ENCODE measurements at places on chromosomes 4 and X. TPM values are rescaled to one million over a fixed set of nuclear protein-coding genes. Genes with fewer than 3 reads are reported as not detected.

DNA sequence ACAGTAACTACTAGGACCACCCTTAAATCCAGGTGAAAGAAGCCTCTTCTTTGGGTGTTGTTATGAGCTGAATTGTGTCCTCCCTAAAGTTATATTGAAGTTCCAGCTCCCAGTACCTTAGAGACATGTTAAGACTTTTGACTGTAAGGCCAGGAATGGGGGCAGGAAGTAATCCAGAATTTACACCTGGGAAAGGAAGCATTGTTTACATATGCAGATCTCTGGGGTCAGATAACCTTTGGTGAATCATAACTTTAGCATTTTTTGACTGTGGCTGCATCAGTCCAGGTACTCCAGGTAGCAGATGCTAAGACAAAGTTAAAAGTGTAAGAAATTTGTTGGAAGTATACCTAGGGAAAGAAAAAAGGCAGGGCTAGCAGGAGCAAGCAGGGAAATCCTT is 104.9 kb upstream of the CENPE start:
- ATAC-seq, result no peak

GRCh38 chr4:89324671-89325070 is 17.1 kb upstream of the GPRIN3 start:
- peak; percentile 44 for ATAC-seq

DNA sequence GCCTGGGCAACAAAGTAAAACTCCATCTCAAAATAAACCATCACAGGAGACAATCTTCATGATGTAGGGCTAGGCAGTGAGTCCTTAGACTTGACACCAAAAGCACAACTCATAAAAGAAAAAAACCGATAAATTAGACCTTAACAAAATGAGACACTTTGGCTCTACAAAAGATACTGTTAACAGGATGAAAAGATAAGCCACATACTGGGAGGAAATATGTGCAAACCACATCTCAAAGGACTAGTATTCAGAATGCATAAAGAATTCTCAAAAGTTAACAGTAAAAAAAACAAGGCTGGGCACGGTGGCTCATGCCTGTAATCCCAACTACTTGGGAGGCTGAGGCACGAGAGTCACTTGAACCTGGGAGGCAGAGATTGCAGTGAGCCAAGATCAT is 13.2 kb downstream of the EFHC2 start:
- ATAC-seq, result no peak

DNA sequence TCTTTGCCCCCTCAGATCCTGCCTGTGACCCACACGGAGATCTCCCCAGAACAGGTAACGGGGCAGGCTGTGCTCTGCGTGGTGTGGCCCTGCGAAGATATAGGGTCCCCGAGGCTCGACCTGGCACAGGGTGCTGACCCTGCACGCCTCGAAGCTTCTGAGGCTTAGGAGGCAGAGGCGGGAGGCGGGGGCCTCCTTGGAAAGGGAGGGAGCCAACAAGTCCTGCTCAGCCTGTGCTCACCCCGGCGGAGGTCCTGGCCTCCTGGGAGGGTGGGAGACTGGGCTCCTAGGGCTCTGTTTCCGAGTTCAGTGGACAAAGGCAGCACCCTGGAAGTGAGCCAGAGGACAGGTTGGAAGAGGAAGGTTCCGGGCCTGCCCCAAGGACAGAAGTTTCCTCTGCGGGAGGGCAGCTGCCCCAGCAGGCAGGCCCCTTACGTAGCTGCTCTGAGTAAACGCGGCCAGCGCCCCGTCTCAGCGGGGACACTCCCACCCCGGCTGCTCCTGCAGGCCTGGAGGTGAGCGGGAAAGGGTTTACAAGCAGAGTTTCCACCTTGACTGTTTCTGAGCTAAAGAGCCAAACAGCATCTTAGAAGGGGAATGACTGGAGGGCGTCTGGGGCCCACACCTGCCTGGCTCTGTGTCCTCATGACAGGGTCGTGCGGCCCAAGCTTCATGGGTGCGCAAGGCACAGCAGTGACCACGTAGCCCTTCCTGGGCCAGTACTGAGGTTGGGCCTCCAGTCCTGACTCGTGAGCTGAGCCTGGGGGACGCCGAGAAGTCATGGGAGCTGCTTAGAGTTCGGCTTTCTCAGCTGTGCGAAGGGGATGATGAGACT is 16.1 kb downstream of the TMEM175 start:
- ATAC-seq, result no peak

DNA sequence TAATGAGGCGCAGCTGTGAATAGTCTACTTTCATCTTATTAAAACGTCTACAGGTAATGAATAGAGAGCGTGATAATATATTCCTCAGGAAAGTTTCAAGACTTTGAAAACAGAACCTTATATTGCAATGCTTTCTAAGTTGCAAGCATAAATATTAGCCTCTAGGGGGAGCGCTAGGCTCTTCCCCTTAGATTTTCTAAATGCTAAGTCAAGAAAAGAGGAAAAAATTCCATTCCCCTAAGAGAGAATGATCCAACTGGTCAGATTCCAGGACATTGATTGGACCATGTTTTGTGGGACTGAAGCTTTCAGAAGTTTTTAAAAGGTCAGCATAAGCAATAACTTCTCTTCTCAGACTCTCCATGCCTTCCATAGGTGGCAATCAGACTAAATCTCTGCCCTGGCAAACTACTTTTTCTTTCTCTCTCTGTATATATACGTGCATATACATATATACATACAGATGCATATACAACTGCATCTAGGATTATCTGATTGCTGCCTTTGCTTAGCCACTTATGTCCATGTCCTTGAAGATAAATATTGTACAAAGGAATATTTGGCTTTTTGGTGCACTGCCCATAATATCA is 492.9 kb downstream of the INPP4B start:
- ATAC-seq, result no peak

DNA sequence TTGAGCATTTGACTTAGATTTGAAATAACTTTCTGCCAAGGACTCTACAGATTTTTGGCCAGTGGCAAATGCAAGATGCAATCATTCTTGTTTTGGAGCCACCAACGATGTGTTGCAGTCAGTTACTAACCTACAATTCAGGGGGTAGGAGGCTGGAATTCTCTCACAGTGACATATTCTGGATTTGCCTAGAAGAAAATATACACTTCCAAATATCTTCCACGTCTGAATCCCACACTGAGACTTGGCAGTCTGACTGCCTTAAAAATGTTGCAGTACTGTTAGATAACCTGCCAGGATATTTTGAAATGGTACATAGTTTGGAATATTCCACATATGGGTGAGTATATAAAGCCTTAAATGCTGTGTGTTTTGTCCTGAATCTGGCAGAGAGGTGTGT is 27.6 kb upstream of the AGTR2 start:
- ATAC-seq, result no peak

FAT4 gene
- 1.4 TPM for total RNA-seq

HSD17B11 gene
- 5.5 TPM for total RNA-seq
